ENCODE measurements at places on chromosomes 7 and 10. TPM values are rescaled to one million over a fixed set of nuclear protein-coding genes. Genes with fewer than 3 reads are reported as not detected.
A peak's percentile ranks its signal among the peaks of the same experiment; 100 is the strongest.

Gene WNT16
- total RNA-seq, result 0.22 TPM

Gene CDK1
- total RNA-seq, result 33.5 TPM

Gene SPDYE2
- not detected for total RNA-seq

Gene HMX2
- total RNA-seq, result not detected

GRCh38 chr10:76303682-76304316 is 872.4 kb downstream of the LRMDA start:
- no peaks in the 10 kb centered on the region for H3K27me3 ChIP-seq
- no peak overlapping the region for H3K4me3 ChIP-seq
- no peaks in the 10 kb centered on the region for H3K36me3 ChIP-seq
- peak; percentile 89 for DNase-seq
- H3K4me1 ChIP-seq, result peaks cover 24% of the 10 kb centered on the region
- no peak overlapping the region for H3K27ac ChIP-seq

GRCh38 chr10:90414926-90415325 is 442.9 kb downstream of the HTR7 start:
- no peak overlapping the region for H3K4me3 ChIP-seq
- no peaks in the 10 kb centered on the region for H3K27me3 ChIP-seq
- no peaks in the 10 kb centered on the region for H3K36me3 ChIP-seq
- H3K27ac ChIP-seq, result no peak overlapping the region

- no peaks in the 10 kb centered on the region for H3K27me3 ChIP-seq
- H3K4me1 ChIP-seq, result no peaks in the 10 kb centered on the region
- DNase-seq, result no peak
- no peaks in the 10 kb centered on the region for H3K36me3 ChIP-seq
These were observed 509.6 kb upstream of the POM121L12 start for GRCh38 chr7:52525772-52526341.

DNA sequence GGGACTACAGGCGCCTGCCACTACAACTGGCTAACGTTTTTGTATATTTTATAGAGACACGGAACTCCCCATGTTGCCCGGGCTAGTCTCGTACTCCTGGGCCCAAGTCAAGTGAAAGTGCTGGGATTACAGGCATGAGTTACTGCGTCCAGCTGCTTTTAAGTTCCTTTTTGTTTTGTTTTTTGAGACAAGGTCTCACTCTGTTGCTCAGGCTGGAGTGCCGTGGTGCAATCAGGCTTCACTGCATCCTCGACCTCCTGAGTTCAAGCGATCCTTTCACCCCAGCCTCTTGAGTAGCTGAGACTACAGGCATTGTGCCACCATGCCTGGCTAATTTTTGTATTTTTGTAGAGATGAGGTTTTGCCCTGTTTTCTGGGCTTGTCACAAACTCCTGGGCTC is 155.0 kb downstream of the GALNT17 start:
- H3K27me3 ChIP-seq, result no peaks in the 10 kb centered on the region
- no peaks in the 10 kb centered on the region for H3K36me3 ChIP-seq
- H3K27ac ChIP-seq, result no peak overlapping the region

DNA sequence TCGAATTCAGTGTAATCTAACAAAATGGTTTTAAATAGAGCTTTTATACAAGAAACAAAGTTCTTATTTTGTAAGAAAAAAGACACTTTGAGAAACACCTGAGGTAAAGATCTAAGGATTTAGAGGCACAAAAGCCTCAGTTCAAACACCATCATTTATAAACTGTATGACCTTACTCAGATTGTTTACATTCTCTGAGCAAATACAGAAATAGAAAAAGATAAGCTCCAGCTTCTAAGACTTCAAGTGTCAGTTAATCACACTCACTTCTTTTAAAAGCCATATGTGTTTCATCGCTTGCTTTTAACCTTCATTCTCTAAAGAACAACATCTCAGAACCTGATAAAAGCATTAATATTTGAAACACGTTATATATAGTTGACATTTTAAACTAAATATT is 27.9 kb downstream of the CADPS2 start:
- no peak overlapping the region for H3K4me3 ChIP-seq
- H3K27ac ChIP-seq, result no peak overlapping the region
- H3K36me3 ChIP-seq, result no peaks in the 10 kb centered on the region
- no peaks in the 10 kb centered on the region for H3K27me3 ChIP-seq
- no peaks in the 10 kb centered on the region for H3K4me1 ChIP-seq

DNA sequence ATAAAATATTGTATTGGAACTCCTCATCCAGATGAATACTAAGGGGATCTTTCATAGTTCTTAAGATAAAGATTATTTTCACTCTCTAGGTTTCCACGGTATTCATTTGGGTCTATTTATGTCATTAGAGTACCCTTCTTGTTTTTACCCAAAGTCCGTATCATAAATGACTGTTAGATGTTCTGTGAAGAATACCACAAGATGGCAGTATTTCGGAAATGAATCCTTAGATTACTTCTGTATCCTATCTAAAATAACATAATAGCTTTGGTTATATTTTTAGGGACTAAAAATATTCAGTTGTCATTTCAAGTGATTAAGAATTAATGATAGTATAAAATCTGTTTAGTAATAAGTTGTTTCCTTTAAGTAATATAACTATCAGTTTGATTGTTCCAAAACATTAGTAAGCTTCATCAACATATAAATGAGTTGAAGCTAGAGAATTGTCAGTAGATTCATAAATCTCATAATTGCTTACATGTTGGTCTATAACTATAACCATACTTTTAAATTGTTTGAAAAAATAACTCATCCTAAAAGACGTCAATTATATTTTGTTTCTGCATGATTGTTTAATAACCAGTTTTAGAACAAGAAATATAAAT is 337.5 kb upstream of the KCND2 start:
- no peaks in the 10 kb centered on the region for H3K36me3 ChIP-seq
- no peak overlapping the region for H3K4me3 ChIP-seq
- peaks cover 3% of the 10 kb centered on the region for H3K4me1 ChIP-seq

GRCh38 chr10:4887501-4887900 is 61.5 kb downstream of the AKR1E2 start:
- H3K4me1 ChIP-seq, result peaks cover 8% of the 10 kb centered on the region
- DNase-seq, result no peak
- no peaks in the 10 kb centered on the region for H3K36me3 ChIP-seq
- H3K27me3 ChIP-seq, result no peaks in the 10 kb centered on the region
- no peak overlapping the region for H3K4me3 ChIP-seq

GRCh38 chr7:24751484-24751883 is 5.8 kb downstream of the GSDME start:
- no peak overlapping the region for H3K27ac ChIP-seq
- peaks cover 41% of the 10 kb centered on the region for H3K4me1 ChIP-seq
- H3K36me3 ChIP-seq, result no peaks in the 10 kb centered on the region
- no peaks in the 10 kb centered on the region for H3K27me3 ChIP-seq
- H3K4me3 ChIP-seq, result no peak overlapping the region

DNA sequence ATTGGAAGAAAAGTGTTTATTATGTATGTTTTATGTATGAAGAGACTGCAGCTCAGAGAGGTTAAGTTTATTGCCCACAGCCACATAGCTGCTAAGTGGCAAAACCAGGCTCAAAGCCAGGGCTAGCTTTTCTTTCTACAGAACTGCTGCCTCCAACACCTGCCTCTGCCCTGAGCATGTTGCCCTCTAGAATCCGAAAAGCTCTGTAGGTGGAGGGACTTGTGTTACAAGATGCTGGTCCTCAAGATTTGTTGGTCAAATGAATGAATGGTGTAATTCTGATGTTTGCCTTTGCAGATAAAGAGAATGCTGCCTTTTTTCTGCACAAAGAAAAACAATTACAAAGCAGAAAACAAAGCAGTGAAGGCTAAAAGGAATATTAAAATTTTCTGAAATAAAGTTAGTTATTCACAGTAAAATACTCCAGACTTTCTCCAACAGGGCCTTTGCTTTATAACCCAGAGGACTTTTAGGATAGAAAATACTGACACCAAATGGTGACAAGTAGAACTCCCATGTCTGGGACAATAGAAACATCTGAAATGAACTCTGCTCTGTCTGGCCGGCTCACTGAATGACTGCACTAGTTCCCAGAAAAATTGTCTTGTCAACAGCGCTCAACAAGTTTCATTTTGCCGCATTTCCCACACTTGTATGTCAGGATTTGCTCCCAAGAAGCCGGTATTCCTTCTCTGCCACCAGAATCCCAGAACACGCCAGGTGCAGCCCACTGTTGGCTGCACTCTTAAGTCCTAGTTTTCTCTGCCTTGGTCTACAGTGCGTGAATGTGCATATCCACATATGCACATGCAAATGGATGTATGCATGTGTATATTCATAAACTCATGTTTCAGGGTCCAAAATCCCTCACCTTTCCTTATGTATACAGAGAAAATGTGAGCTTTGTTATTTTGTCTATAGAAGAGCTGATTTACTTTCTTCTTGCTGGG is 11.0 kb upstream of the DNTT start:
- H3K27ac ChIP-seq, result no peak overlapping the region
- H3K27me3 ChIP-seq, result no peaks in the 10 kb centered on the region
- H3K4me3 ChIP-seq, result no peak overlapping the region

DNA sequence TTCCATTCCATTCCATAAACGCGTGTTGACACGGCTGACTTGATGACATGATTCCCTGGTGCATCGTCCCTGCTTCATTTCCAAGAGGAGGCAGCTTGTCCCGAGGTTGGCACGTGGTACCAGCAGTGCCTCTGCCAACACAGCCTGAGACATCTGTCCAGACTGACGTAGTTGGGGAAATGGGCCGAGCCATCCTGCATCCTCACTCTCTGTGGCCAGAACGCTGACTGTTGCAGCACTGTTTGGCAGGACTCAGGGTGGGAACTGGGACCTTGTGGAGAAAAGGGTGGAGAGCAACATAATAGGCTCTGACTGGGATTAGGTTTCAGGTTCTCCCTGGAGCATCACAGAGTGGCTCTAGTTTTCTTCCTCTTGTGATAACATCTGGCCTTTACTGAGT is 118.6 kb upstream of the BTBD16 start:
- peaks cover 40% of the 10 kb centered on the region for H3K4me1 ChIP-seq
- no peak overlapping the region for H3K4me3 ChIP-seq
- peak overlapping the region; percentile 48 for H3K27ac ChIP-seq

- H3K36me3 ChIP-seq, result no peaks in the 10 kb centered on the region
- DNase-seq, result no peak
- peaks cover 24% of the 10 kb centered on the region for H3K4me1 ChIP-seq
- H3K4me3 ChIP-seq, result no peak overlapping the region
- H3K27me3 ChIP-seq, result no peaks in the 10 kb centered on the region
These were observed 717.4 kb downstream of the PARD3 start for GRCh38 chr10:34097682-34098081.

DNA sequence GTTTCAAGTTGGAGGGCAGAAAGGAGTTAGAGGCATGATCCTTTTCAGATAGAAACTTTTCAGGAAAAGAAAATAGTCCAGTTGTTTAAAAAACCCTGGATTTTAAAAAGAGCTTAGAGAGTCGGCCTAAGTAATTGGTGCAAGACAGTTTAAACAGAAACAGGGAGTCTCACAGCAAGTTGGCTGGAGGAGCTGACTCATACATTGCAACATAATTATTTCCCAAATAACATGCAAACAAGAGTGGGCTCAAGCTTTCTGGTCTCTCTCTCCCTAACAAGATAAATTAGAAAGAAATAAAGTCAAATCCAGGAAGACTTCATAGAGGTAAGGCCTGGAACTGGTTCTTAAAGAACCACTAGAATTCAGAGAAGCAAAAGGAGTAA is 100.3 kb upstream of the AGBL3 start:
- H3K36me3 ChIP-seq, result peaks cover 25% of the 10 kb centered on the region
- peak overlapping the region; percentile 94 for H3K27ac ChIP-seq
- peaks cover 45% of the 10 kb centered on the region for H3K4me1 ChIP-seq
- no peaks in the 10 kb centered on the region for H3K27me3 ChIP-seq

- no peaks in the 10 kb centered on the region for H3K27me3 ChIP-seq
- no peaks in the 10 kb centered on the region for H3K36me3 ChIP-seq
- H3K4me1 ChIP-seq, result peaks cover 11% of the 10 kb centered on the region
- DNase-seq, result no peak
- no peak overlapping the region for H3K4me3 ChIP-seq
These were observed 32.8 kb upstream of the WDFY4 start for GRCh38 chr10:48651839-48652238.

DNA sequence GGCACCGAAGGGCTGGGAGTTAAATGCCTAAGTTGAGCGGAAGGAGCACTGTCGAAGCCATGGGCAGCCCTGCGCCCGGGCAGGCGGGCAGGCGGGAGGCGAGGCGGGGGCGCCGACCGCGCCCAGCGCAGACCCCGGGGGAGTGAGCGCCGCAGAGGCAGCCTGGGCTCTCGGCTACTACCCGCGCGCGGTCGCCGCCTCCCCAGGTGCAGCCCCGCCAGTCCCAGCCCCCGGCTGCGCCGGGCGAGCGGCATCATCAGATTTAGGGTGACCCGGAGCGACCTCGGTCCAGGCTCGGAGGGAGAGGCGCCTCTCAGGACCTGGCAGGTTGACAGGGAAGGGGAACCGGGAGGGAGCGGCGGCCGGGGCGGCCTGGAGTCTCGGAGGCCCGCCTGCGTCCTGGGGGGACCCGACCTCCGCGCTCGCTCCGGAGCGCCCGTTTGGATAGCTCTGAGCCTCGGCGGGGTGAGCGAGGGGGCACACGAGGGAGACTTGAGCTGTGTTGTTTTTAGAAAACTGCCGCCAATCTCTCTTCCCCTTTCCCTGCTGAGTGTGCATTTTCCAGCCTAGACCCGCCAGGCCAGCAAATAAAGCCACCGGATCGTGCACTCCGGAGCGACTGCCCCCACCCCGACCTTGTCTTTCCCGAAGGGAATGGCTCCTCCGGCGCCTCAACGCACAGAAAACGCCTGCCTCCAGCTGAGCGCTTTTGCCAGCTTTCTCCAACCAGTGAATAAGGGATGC is 2.3 kb upstream of the NRP1 start:
- peaks cover 37% of the 10 kb centered on the region for H3K4me1 ChIP-seq
- no peaks in the 10 kb centered on the region for H3K36me3 ChIP-seq
- no peaks in the 10 kb centered on the region for H3K27me3 ChIP-seq
- H3K27ac ChIP-seq, result peak overlapping the region; percentile 86

DNA sequence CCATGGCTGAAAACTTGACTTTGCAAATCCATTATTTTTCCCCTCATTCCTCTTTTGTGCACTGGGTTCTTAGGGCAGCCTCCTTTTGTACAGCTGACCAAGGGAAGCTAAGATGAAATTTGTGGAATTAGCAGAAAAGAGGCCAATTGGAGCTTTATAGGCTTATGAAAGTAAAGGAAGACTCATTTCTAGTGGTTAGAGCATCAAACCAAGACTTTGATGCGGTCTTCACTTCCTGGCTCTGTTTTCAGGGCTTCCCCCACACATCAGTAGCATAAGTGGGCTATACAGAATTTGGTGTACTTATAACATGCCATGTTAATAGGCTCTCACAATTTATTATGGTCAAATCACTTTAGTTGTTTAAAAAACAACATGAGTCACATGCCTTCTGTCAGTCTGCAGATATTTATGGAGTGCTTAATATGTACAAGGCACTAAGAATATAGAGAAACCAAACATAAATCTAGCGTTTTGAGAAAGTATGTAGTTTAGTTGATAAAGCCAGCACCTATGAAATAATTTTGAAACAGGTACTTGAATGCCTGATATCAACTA is 5.7 kb downstream of the AUTS2 start:
- peaks cover 28% of the 10 kb centered on the region for H3K27me3 ChIP-seq
- DNase-seq, result no peak
- no peak overlapping the region for H3K27ac ChIP-seq
- no peak overlapping the region for H3K4me3 ChIP-seq
- no peaks in the 10 kb centered on the region for H3K4me1 ChIP-seq
- H3K36me3 ChIP-seq, result no peaks in the 10 kb centered on the region
